AG20443 (cell line): ENCODE measurements at places on chromosomes 13 and 19.

GRCh38 chr19:55484593-55485438 lies at the start of gene NAT14:
TSS of gene NAT14 (plus strand) at chr19:55485188. CDS start at chr19:55485709, 521 bp downstream.
- DNase-seq: peak; percentile 88

- no peak for DNase-seq
Measured at GRCh38 chr19:42594617-42595489, at the start of gene CEACAM8. TSS of gene CEACAM8 (minus strand) at chr19:42594924. CDS start at chr19:42594828, 96 bp downstream.

GRCh38 chr13:76885203-76886004 lies 801 bp downstream of the KCTD12 start:
- peak; percentile 75 for DNase-seq

DNA sequence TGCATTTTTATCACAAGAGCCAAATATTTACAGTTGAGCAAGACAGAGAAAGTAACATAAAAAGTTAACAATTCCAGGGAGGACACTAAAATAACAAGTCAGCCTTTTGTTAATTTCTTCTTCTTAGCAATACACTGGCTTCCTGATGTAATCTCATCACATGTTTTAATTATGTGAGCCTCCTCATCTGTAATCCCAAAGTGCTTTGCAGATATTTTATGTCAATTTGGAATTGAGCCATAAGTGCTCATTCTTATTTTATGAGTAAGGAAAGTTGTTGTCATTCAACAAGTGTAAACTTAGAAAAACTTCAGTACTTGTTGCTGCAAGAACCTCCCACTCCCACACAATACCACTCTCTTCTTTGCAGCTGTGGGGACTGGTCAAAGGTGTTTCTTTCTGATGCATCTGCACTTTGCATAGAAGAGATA lies 223.6 kb downstream of the GPC6 start:
- DNase-seq: peak; percentile 16

- DNase-seq: no peak
Measured at GRCh38 chr19:43538922-43539321, 5.9 kb downstream of the ZNF575 start.

DNA sequence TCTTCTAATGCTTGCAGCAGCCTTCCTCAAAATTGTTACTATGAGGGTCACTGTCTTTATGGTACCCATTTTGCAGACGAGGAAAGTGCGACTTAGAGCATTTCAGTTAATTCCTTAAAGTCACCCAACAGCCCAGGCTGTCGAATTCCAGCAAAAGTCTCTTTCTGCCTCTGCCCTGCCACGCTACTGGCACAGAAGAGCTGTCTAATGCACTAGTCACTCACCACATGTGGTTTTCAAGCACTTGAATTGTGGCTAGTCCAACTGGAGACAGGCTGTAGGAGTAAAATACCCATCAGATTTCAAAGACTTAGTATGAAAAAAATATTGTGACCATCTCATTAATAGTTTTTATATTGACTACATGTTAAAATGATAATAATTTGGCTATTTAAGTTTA lies 1.7 kb downstream of the FPR1 start:
- DNase-seq: peak; percentile 78

GRCh38 chr13:36125841-36126240 lies 5.3 kb downstream of the DCLK1 start:
- DNase-seq: no peak

- no peak for DNase-seq
Measured at GRCh38 chr13:29878101-29878500, 27.7 kb upstream of the UBL3 start.

- peak; percentile 43 for DNase-seq
Measured at GRCh38 chr19:7916103-7916954, 1.7 kb downstream of the TGFBR3L start.

GRCh38 chr19:57946316-57946715 lies 1.2 kb downstream of the ZNF256 start:
- no peak for DNase-seq

GRCh38 chr19:16044746-16045145 lies 31.5 kb upstream of the TPM4 start:
- no peak for DNase-seq

GRCh38 chr13:31234729-31235128 lies 35.0 kb downstream of the B3GLCT start:
- peak; percentile 35 for DNase-seq

DNA sequence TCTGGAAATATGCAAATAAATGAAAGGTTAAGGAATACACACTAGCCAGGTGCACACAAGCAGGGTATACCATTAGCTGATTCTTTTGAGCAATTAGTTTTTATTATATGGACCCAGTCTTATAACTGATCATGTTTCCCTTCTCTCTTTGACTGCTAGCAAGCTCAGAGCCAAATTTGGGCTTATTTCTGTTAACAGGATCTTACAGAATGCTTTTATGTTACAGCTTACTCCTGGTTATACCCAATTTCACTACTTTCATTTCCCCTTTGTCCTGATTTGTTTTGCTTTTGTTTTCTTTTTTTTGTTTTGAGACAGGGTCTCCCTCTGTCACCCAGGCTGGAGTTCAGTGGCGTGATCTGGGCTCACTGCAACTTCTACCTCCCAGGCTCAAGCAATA lies 12.9 kb upstream of the TPT1 start:
- DNase-seq: no peak

DNA sequence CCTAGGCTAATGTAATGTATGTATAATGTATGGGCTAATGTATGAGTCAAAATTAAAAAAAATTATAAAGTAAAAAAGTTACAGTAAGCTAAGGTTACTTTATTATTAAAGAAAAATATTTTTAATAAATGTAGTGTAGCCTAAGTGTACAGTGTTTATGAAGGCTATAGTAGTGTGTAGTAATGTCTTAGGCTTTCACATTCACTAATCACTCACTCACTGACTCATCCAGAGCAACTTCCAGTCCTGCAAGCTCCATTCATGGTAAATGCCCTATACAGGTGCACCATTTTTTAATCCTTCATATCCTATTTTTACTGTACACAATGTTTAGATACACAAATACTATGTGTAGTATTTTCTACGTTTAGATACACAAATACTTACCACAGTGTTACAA lies 1.8 kb upstream of the TMEM272 start:
- DNase-seq: no peak

DNA sequence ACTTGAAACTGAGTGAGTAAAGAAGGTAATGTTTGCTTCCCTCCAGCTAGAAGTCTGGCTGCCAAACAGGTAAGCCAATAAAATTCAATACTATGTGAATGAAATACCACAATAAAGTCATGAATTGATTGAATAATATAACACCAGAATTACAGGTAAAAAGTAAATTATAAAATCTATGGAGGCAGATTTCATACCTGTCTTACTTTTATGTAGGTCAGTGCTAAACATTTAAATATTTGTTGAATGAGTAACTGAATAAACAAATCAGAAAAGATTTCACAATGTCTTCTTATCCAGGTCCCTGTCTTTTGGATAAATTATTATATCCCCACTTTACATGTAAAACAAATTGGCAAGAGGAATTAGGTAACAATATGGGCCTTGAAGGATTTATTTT lies 62.7 kb downstream of the MICU2 start:
- no peak for DNase-seq

GRCh38 chr19:47357788-47358680 lies 8.9 kb downstream of the DHX34 start:
- DNase-seq: no peak

GRCh38 chr13:39859898-39860297 lies 204.4 kb downstream of the COG6 start:
- DNase-seq: no peak

DNA sequence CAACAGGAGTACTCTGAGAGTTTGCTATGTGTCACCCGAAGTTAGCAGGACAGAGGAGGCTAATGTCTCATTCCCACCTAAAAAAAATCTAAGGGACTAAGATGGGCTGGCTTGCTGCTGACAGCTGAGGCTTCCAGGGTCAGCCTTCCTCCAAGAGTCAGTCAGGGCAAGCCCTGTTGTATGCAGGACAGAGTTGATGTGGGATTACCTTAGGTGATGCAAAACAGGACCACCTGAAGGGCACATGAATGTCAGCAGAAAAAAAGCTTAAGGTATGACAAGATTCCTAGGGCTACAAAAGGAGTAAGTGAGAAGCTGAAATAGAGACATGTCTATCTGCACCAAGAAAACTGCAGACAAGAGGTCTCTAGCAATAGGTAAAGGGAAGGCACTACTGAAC lies 151.5 kb downstream of the NHLRC3 start:
- no peak for DNase-seq

DNA sequence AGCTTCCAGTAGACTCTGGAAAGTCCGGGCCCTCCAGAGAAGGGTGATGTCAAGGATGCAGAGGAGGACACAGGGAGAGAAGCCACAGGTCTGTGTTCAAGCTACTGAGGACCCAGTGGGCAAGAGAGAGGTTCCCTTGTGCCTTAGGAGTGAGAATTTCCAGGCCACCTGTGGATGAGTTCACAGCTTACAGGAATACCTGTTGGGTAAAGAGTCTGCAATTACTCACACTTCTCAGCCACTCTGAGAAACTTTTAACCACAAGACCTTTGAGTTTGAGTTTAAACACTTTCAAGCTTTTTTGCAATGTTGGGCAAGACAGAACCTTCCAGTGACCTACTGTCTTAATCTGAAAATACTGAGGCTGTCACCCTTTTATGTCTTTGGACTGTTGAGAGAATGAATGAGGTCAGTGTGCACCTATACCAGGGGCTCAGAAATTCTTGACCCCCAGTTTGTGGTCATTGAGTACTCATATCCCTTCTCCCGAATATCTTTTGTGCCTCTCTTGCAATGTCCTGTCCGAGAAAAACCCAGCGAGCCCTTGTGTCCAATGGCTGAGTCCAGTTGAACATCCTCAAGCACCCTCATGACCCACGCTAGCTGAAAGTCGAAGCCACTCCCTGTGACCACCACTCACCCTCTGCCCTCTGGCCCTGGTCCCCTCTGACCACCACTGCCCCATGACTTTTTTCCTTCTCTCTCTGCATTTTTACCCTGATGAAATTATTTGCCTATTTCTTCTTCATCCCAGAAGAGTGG lies 368.5 kb upstream of the ZNF507 start:
- DNase-seq: no peak

DNA sequence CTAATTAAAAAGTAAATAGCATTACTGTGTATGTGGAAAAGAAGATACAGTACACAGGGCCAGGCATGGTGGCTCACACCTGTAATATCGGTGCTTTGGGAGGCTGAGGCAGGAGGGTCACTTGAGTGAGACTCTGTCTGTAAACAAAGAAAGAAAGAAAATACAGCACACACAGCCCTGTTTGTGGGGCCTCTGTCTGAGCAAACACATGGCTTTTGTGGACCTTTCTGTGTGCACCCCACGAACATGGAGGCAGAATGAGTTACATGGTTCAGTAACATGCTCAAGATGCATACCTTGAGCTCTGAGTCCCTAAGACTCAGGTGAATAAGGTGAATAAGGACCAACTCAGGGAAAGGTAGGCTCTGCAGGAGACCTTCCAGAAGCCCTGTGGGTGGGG lies 20.0 kb upstream of the AMER2 start:
- no peak for DNase-seq

GRCh38 chr19:4140237-4140711 lies 13.2 kb upstream of the CREB3L3 start:
- DNase-seq: peak; percentile 86

DNA sequence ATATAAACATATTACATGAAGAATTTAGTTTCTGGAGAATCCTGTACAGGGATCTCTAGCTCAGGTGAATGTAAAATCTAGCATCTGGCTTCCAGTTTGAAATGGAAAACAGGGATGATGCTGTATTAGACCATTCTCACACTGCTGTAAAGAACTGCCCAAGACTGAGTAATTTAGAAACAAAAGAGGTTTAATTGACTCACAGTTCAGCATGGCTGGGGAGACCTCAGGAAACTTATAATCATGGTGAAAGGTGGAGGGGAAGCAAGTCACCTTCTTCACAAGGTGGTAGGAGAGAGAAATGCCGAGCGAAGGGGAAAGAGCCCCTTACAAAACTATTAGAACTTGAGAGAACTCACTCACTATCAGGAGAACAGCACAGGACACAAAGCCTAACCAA lies 17.0 kb upstream of the N4BP2L2 start:
- DNase-seq: no peak

GRCh38 chr13:29162638-29163235 lies 342.6 kb downstream of the MTUS2 start:
- peak; percentile 58 for DNase-seq

- no peak for DNase-seq
Measured at GRCh38 chr13:42394711-42395085, 122.7 kb downstream of the AKAP11 start.

- peak; percentile 60 for DNase-seq
Measured at GRCh38 chr13:37791699-37792098, 77.9 kb downstream of the TRPC4 start.

- DNase-seq: no peak
Measured at GRCh38 chr19:17153996-17154395, 61.2 kb upstream of the USE1 start.

GRCh38 chr19:12834976-12835757 lies 788 bp upstream of the RTBDN start:
- DNase-seq: peak; percentile 64

GRCh38 chr13:43918636-43919035 lies 38.9 kb downstream of the LACC1 start:
- no peak for DNase-seq

DNA sequence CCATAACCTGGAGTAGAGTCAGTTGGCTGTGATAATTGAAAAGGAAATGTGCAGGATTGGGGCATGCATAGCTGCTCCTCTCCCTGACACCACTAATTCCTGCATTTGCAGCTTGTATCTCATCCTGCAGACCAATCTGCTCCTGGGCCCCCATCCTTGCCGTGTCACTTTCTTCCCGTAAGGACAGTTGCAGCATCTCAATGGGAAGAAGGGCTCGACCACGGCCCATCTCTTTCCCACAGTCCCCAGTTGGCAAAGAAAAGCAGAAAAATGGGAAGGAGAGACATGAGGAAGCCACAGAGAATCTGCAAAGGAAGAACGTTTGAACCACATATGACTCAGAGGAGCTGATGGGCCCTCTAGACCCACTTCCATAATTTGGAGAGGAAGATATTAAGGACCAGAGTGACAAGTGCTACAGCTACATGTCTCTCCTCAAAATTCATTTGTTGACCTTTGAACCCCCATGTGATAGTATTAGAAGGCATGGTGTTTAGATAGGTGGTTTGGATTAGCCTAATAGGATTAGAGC lies 1.8 kb upstream of the SIGLEC12 start:
- no peak for DNase-seq

- DNase-seq: no peak
Measured at GRCh38 chr19:14972676-14973075, 7.0 kb downstream of the SLC1A6 start.

DNA sequence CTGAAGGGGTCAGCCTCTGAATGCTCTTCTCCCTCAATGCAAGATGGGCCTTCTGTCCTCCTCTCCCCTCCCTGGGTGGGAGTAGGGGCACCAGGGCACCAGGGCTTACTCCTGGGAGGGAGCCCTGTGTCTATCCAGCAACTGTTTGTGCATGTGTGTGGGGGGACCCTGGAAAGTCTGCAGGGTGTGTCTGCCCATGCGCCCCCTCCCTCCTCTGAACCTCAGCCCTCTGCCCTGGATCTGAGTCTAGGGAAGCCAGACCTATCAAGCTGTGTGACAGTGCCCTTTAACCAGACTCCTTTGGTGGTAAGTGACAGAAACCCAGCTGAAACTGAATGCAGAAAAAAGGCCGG lies 213.3 kb upstream of the ZNF536 start:
- no peak for DNase-seq
